ENCODE measurements at places on chromosomes 7 and 10. TPM values are rescaled to one million over a fixed set of nuclear protein-coding genes. Genes with fewer than 3 reads are reported as not detected.
A peak's percentile ranks its signal among the peaks of the same experiment; 100 is the strongest.

GRCh38 chr7:51080216-51080615 is 236.4 kb downstream of the COBL start:
- DNase-seq = no peak

DNA sequence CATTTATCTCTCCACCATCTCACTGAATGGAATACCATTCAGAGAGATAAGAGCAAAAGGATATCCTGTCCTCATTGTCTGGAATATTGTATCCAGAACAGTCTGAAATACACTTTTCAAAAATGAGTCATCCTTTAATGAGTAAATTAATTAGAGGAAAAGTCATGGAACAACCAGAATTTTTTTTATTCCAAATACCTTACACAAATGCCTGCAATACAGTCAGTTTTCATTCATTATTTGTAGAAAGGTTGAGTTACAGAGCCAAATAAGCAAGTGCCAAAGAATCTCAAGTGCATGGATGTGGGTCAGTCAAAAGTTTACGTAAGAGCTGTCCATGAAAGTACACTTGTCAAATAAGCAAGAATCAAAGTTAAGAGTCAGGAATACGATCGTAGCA is 482.6 kb downstream of the IPMK start:
- DNase-seq = no peak

GRCh38 chr7:100190048-100190711 is 12.5 kb downstream of the STAG3 start:
- peak; percentile 53 for DNase-seq

GRCh38 chr7:100791881-100792666 is 35.2 kb downstream of the EPHB4 start:
- DNase-seq = no peak

DNA sequence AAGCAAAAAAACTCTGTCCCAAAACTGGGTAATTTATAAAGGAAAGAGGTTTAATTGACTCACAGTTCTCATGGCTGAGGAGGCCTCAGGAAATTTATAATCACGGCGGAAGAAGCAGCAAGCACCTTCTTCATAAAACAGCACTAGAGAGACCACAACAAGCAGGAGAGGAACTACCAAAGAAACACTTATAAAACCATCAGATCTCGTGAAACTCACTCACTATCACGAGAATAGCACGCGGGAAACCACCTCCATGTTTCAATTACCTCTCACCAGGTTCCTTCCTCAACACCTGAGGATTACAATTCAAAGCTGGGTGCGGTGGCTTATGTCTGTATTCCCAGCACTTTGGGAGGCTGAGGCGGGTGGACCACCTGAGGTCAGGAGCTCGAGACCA is 48.5 kb downstream of the PDIA4 start:
- DNase-seq = no peak

Gene CPN1
- not detected for polyA plus RNA-seq

Gene C7orf57
- not detected for polyA plus RNA-seq
